Chondrocyte (in vitro differentiated cells): ENCODE measurements at places on chromosomes 16 and 17. TPM values are rescaled to one million over a fixed set of nuclear protein-coding genes. Genes with fewer than 3 reads are reported as not detected.

DNA sequence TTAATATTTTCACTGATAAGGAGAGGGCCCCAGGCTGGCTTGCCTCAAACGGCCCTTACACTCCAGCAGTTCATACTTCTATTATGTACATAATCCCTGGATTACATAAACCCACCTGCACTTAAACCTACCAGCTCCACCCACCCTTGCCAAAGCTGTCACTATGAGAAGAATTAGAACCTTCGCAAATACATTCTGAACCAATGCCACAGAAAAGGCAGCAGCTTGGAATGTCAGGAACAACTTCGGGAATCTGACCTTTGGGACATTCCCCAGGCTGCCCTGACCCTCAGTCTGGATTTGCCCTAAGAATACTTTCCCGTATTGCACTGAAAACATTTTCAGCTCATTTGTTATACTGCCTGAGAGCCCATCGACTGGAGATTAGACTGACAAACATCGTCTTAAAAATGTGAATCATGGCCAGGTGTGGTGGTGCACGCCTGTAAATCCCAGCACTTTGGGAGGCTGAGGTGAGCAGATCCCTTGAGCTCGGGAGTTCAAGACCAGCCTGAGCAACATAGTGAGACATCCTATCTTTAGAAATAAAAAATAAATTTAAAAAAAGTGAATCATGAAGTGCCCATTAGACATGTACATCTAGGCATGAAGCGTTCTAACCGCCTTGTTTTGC is 21.0 kb upstream of the SEC14L1 start:
- no peak for DNase-seq

- DNase-seq, result no peak
These were observed 17.7 kb downstream of the PSMD11 start for GRCh38 chr17:32461853-32462617.

GRCh38 chr17:80819422-80820164 is 172.0 kb upstream of the CHMP6 start:
- DNase-seq, result no peak

Gene CDH5
- total RNA-seq, result not detected in 3 replicates

- no peak for DNase-seq
These were observed 74.2 kb downstream of the CNTNAP4 start for GRCh38 chr16:76351441-76351840.

- no peak for DNase-seq
These were observed 19.1 kb downstream of the WIPI1 start for GRCh38 chr17:68437979-68438822.

- DNase-seq, result no peak
These were observed at the start of gene NAGS for GRCh38 chr17:44004077-44004760. Gene NAGS (plus strand): TSS chr17:44004622. CDS start chr17:44004664, 42 bp downstream.
